A549 treated with dexamethasone at 1 μM for 4 hours (cell line): ENCODE measurements at places on chromosomes 1 and 21. TPM values are rescaled to one million over a fixed set of nuclear protein-coding genes. Genes with fewer than 3 reads are reported as not detected.

The CFAP45 gene
- 0.53 to 0.80 TPM (median 0.75 TPM) in 5 replicates for total RNA-seq

The NR1I3 gene
- total RNA-seq: not detected in 5 replicates

The FABP3 gene
- not detected in 5 replicates for total RNA-seq

The NCF2 gene
- 0.95 to 2.7 TPM (median 1.4 TPM) in 5 replicates for total RNA-seq

The SLFNL1 gene
- 0.02 to 0.07 TPM (median 0.04 TPM) in 4 of 5 replicates, not detected in the other for total RNA-seq

The CAMK1G gene
- 0.14 to 0.43 TPM (median 0.30 TPM) in 5 replicates for total RNA-seq

The RAB25 gene
- 0.16 TPM in 1 of 5 replicates, not detected in the others for total RNA-seq

The S100A4 gene
- 1,278 to 1,937 TPM (median 1,356 TPM) in 5 replicates for total RNA-seq

The WDR77 gene
- total RNA-seq: 33.3 to 45.9 TPM (median 40.8 TPM) in 5 replicates

The CCDC185 gene
- 0.05 to 0.09 TPM (median 0.06 TPM) in 3 of 5 replicates, not detected in the others for total RNA-seq

The PADI2 gene
- total RNA-seq: 0.72 to 1.4 TPM (median 1.2 TPM) in 5 replicates

The TMEM79 gene
- total RNA-seq: 4.8 to 8.1 TPM (median 7.4 TPM) in 5 replicates

The ECM1 gene
- 1.1 to 2.4 TPM (median 1.5 TPM) in 5 replicates for total RNA-seq

The RYR2 gene
- 0.02 to 0.06 TPM (median 0.04 TPM) in 4 of 5 replicates, not detected in the other for total RNA-seq
